ENCODE measurements at places on chromosomes 12 and 14.

- no peak for DNase-seq
Observed at GRCh38 chr14:69693145-69693544, 73.8 kb upstream of the SRSF5 start.

DNA sequence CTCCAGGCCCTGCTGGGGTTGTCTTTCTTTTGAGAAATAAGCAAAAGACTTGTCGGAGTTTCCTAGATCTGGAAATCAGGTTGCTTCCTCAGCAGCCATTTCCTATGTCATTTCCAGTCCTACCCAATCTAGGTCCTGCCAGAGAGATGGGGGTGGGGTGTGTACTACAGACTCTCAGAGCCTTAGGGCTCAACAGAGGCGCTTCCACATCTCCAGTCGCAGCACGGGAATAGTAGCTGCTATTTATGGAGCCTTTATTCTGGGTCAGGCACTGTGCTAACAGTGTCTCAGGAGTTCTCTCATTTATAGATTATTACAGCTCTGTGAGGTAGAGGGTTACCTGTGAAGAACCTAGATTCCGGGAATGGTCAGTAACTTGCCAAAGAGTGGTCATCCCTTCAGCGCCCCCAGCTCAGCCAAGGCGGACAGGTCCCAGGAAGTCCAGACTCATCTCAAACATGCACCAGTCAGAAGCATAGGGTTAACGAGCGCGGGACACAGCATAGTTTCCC is 21.9 kb downstream of the DHRS2 start:
- no peak for DNase-seq

- DNase-seq = no peak
Observed at GRCh38 chr12:62578726-62579125, 112.1 kb downstream of the MON2 start.

DNA sequence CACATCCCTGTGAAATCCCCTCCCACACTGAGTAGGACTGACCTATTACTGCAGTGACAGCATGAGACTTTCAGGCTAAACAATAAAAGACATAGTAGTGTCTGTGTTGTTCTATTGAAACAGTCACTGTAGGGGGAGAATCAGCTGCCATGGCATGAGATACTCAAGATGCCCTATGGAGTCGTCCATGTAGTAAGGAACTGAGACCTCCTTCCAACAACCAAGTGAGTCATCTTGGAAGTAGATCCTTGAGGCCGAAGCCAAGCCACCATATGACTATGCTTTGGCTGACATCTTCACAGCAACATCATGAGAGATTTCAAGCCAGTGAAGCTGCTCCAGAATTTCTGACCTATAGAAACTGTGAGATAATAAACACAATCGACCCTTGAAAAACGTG is 12.1 kb upstream of the LRP6 start:
- no peak for DNase-seq

- DNase-seq = no peak
Observed at GRCh38 chr12:93602897-93603668, 30.6 kb downstream of the SOCS2 start.

DNA sequence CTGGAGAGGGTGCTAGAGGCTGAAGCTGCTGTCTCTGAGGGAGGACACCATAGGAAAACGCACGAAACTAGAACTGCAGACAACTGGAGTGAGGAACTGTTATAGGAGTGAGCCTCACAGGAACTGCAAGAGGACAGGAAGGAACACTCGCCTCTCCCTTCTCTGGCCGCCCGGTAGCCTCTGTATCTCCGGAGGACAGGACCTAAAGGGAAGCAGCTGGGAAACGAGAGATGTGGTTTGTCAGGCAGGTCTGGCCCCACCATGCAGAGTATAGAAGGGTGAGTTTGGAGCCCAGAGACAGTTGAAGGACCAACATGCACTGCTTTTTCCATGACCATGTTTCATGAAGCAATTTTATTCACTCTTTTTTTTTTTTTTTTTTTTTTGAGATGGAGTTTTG is 127.3 kb downstream of the EFCAB11 start:
- no peak for DNase-seq

GRCh38 chr12:40647651-40648050 is 44.6 kb upstream of the CNTN1 start:
- no peak for DNase-seq

DNA sequence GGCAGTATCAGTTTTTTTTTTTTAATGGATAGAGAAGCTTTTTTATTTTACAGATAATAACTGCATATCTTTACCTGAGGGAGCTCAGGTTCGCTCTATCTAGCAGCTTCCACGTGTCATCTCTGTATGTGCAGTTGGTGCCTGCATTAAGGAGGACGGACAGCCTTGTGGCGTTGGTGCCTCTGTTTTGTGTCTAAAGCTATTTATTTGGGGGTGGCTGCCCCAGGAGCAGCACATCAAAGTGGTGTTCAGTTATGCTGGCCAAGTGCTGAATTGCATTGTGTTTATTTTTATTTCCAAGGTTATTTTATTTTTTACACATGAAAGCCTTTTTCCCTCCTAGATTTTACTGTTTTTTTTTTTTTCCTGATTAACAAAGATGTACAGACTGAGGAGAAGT is 59.7 kb downstream of the RASSF3 start:
- DNase-seq = no peak

- DNase-seq = no peak
Observed at GRCh38 chr12:53725824-53726223, 1.4 kb downstream of the CALCOCO1 start.

GRCh38 chr14:63761351-63762117 is 33.7 kb upstream of the SGPP1 start:
- no peak for DNase-seq

GRCh38 chr14:91067186-91067585 is 6.7 kb upstream of the RPS6KA5 start:
- DNase-seq = no peak

DNA sequence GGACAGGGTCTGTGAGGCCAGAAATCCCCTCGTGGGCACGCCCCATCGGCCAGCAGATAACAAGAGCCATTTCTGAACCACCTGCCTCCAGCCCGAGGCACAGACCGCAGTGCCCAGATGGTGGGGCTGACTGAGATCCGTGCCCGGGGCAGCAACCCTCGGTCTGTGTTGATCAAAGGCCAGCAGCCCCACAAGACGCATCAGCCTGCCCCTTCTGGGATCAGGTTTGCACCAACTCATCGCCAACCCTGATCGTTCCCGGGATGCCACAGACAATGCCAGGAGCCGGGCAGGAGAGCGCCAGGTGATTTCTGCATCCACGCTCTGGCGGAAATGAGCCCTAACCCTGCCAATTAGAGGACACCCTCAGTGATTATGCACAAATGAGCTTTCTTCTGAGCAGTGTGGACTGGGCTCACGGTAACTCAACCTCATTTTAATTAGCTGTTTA is 64.5 kb downstream of the TESC start:
- no peak for DNase-seq

- DNase-seq = no peak
Observed at GRCh38 chr12:55724226-55724939, 4.2 kb downstream of the RDH5 start.

DNA sequence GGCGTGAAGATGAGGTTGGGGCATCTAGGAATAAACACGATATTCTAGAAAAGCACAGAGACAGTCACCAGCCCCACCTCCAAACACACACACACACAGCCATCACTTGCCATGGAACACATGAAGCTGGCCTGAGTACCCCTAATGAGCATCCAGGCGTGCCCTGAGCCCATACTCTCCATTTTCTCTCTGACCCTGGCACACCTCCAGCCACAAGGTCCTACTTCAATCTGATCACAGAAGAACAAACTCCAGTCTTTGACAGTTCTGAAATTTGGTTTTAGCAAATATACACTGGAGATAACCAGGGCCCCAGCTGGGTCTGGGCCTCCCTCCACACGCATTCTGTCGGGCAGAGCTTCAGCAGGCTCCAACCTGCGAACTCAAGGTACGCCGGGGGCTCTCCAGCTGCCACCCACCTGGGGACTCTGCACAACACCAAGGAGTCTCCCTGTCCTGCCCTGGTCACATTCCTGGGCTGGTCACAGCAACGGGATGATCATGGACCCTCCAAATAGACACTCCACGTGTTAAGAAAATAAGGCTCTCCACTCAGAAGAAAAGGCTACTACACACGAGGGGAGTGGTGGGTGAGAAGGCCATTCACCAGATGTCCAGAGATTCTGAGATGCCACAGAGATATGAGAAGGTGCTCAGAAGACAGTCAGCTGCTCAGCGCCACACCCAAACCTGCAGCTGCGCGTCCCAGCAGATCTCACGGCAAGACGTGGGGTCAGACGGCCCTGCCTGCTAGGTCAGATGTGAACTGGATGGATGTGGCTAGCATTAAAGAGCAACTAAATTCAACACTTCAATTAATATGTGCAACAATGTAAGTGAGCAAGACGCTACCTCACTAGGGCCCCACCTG is 57.0 kb upstream of the PNMA1 start:
- DNase-seq = no peak

DNA sequence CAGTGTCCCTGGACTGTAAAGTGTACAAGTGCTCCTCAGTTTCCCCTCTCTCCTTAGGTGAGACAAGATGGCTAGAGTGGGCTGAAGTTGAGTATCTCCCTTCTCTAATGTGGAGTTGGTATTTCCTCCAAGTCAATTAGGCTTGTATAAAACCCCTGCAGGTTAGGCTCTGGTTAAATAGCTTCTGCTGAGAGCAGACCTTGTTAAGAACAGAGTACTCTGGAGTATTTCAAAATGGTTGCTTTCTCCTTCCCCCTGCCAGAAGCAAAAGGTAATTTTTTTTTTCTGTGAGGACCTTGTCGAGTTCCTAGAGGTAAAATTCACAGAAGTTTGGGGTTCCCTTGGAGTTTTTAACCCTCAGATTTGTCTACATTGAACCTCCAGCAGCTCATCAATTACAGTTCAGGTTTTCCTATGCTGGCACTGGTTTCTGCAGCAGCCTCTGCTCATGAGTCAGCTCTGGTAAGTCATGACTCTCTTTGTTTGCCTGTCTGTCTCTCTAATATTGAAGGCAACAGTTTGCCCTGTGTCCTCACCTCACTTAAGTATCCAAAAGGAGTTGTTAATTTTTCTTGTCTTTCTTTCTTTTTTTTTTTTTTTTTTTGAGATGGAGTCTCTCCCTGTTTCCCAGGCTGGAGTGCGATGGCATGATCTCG is 27.8 kb upstream of the GLIPR1 start:
- no peak for DNase-seq

DNA sequence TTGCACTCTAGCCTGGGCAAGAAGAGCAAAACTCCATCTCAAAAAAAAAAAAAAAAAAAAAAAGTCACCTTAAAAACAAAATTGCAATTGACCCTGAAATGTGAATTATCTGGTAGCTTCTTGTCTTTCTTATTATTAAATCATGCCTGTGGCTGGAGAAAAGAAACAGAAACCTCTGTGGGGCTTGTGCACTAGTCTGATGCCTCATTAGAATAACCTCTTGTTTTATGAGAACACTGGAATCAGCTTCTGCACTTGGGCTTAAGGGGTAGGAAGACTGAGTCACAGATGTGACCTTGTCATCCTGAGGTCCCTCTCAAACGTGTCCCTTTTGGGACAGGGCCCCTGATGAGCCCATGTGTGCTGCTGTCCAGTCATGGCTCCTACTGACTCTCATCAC is 237.9 kb downstream of the DACT1 start:
- DNase-seq = no peak

GRCh38 chr14:99538275-99538674 is 57.1 kb downstream of the CCNK start:
- no peak for DNase-seq

- DNase-seq = no peak
Observed at GRCh38 chr14:52310541-52310940, 3.6 kb upstream of the PTGER2 start.

- DNase-seq = no peak
Observed at GRCh38 chr14:92308716-92309115, 14.2 kb upstream of the SLC24A4 start.

DNA sequence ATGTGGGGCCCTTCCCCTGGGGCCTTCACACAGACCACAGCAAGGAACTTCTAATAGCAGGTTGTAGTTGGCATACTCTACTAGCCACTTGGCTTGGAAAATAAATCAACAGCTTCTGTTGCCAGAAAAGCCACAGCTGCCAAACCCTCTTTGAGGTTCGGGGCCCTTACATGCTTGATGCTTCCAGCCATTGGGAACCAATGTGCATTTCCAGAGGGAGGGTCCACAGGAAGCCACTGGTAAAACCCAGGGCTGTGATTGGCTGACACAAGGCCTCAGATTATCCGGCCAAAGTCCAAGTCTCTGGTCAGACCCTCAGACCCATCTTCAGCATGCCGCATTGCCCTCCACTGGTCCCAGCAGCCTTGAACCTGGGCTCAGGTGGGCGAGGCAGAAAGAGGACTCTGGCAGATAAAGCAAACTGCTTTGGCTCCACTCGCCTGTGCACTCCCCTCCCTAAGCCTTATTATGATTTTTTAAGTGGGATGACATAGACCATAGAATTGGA is 214.4 kb downstream of the BCL11B start:
- DNase-seq = no peak

DNA sequence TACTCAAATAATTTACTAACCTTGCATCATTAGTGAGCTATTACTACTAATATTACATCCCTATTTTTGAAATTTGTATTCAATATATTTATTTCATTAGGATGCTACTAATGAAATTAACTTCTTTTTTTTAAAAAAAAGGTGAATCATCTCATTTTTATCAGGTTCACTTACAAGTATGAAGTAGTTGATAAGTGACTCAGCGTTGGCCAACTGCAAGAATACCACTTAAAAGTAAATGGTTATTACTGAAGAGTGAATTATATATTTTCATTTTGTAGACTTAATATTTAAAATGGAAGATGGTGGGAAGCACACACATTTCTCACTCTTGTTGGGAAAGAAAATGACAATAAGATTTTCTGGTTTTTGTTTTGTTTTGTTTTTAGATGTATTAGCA is 19.6 kb downstream of the OR4N2 start:
- no peak for DNase-seq

- DNase-seq = no peak
Observed at GRCh38 chr12:78562368-78563205, 302.0 kb upstream of the SYT1 start.

DNA sequence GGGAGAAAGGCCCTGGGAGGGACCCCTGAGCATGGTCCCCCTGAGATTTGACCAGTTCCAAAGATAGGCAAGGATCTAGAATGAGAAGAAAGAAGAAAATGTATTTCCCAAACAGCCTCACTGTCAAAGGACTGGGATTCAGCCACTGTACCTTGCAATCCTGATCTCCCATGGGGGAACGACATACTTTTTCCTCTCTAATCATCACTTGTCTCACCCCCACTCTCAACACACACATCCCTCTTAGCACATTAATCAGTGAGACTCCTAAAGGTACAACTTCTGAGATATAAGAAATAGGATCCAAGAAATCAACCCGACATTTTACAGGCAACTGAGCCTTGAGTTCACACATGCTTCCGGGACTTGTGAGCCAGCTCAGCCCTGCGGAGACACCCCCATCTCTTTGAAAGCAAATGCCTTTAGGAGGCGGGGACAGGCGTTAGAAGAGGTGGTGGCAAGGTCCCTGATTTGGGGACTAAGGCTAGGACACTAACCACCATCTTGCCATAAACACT is 1.4 kb downstream of the MAP3K9 start:
- DNase-seq = no peak

- peak; percentile 12 for DNase-seq
Observed at GRCh38 chr14:23119363-23120327, 590 bp upstream of the CEBPE start.

Measured in GM18507 (cell line).